ENCODE measurements at places on chromosomes 4 and X.

- DNase-seq = no peak
Observed at GRCh38 chrX:71577682-71578081, 555 bp upstream of the GCNA start.

DNA sequence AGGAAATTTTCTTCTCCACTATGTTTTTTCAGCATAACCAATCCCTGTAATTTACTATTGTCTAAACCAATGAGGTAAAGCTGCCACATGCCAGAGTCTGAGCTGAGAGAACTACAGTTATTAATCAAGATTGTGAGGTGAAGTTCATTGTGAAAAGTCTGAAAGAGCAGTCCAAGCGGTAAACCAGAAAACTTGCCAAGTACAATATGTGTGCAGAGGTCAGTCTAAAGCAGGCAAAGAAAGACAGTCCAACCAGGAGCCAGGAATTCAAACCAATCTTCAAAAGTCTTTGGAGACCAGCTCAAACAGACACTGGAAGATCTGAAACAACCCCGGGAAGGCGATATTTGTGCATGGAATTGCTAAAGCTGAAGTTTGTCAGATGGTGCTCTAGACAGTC is 229.1 kb upstream of the POU3F4 start:
- DNase-seq = no peak

- no peak for DNase-seq
Observed at GRCh38 chrX:150903110-150903508, 4.6 kb upstream of the CD99L2 start.

GRCh38 chr4:111404673-111405072 is 740.6 kb upstream of the FAM241A start:
- no peak for DNase-seq

GRCh38 chrX:107480272-107480671 is 30.8 kb downstream of the FRMPD3 start:
- no peak for DNase-seq

DNA sequence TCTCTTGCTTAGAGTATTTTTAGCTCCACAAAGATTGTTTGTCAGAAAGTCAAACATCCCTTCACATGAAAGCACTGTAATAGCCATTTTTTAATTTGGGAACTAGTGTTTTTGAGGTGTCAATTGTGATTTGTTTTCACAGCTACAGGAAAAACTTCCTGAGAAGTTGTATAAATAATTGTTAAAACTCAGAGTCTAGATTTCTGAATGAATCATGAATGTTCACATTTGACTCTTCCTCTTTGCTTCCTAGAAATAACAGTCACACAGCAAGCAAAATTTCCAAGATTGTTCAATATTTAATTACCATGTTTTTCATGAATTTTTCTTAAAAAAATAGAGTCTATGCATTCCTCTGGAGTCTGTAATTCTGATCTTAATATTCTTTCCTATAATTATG is 156.9 kb upstream of the SLC7A11 start:
- no peak for DNase-seq

- DNase-seq = no peak
Observed at GRCh38 chr4:85964298-85964697, 395.6 kb downstream of the MAPK10 start.

DNA sequence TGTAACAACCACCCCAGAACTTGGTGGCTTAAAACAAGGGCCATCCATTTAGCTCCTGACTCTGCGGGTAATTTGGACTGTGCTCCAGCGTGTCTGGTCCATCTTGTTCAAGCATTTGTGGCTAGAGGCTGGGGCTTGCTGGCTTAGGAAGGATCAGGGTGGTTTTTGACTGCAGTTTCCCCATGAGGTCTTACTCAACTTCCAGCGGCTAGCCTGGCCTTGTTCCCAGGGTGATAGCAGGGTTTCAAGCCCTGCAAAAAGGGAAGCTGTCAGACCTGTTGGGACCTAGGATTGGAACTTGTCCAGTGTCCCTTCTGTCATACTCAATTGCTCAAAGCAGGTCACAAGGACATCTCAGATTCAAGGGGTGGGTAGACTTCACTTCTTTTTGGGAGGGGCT is 205.9 kb downstream of the STIM2 start:
- no peak for DNase-seq

- no peak for DNase-seq
Observed at GRCh38 chr4:130576218-130576617, 1480.3 kb downstream of the C4orf33 start.

DNA sequence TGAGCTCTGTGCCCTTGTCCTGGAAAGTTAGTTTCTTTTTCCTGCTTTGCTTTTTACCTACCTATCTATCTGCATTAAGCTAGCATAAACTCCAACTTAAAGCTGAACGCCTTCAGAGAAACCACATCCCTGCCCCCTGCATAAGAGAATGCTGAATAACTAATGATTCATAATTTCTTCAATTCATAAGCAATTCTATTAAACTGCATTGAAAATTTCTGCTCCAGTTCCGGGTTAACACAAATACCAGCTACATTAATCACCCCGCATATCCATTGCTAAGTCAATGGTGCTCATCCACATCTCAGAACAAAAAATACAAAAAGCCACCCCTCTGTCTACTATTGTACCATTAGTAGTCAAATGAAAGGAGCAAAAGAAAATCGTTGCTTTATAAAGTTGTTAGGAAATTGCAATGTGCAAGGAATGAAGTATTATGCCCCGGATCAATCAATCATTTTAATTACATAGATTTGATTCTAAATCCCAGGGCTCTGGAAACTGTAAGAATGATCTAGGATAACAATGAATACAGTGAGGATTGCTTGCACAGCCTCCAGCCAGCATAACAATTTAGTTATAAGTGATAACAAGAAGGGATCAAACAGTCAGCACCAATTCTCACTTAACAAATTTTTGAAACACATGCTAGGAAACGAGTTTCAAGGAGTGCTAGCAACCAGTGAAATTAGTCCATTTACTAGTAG is 106.8 kb downstream of the ELOVL6 start:
- no peak for DNase-seq

DNA sequence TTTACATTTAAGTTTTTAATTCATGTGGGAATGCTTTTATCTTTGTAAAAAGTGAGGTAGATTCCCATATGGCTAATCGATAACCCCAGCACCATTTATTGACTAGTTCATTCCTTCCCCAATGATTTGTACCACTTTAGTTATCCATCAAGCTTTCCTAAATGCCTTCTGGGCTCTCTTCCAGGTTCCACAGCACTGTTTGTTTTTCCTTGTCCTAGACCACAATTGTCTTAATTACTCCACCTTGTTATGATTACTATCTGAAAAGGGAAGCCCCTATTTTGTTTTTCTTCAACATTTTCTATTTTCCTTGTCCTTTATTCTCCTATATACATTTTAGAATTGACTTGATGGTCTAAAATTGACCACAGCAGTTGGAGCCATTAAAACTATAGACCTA is 48.5 kb upstream of the GPRIN3 start:
- DNase-seq = no peak

GRCh38 chr4:73709451-73710033 is 30.8 kb upstream of the CXCL8 start:
- no peak for DNase-seq
